ENCODE measurements at places on chromosomes 6 and 20. TPM values are rescaled to one million over a fixed set of nuclear protein-coding genes. Genes with fewer than 3 reads are reported as not detected.

- no peak for DNase-seq
These were observed 19.0 kb downstream of the STX16 start for GRCh38 chr20:58670102-58670501.

DNA sequence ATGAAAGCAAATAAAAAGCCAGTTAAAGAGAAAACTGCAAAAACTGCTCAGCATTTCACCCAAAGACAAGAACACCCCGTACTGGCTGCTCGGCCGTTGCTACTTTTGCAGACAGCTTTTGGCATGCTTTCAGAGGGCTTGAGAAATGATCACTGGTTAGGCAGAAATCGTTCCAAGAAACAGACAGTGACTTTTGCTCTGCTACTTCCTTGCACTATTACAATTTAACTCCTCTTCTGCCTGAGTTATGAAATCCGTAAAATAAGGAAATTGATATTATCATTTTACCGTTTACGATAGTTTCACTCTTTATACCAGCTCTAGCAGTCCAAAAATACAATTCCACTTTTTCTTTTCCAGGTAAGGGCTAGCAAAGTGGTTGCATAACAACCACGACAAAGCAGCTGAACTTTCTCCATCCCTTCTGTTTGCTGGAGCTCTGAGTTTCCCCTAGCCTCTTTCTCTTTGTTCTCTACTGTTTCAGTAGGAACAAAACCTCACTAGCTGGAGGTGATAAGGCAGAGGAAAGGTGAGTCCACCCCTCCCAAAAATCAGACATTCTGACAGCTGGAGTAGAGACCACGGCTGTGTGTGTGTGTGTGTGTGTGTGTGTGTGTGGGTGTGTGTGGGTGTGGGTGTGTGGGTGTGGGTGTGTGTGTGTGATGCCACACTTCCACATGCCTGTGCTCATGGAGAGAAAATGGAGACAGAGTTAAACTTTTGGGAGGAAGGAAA, 191.8 kb upstream of the RREB1 start:
- DNase-seq: peak; percentile 87

- no peak for DNase-seq
These were observed 17.7 kb upstream of the CCN6 start for GRCh38 chr6:112036088-112036637.

Gene POM121L2
- polyA plus RNA-seq: not detected

Gene IL17A
- not detected for polyA plus RNA-seq

GRCh38 chr20:53866794-53867740, 203.3 kb downstream of the BCAS1 start:
- DNase-seq: no peak

- no peak for DNase-seq
These were observed 39.8 kb upstream of the ARHGAP18 start for GRCh38 chr6:129749749-129750120.

DNA sequence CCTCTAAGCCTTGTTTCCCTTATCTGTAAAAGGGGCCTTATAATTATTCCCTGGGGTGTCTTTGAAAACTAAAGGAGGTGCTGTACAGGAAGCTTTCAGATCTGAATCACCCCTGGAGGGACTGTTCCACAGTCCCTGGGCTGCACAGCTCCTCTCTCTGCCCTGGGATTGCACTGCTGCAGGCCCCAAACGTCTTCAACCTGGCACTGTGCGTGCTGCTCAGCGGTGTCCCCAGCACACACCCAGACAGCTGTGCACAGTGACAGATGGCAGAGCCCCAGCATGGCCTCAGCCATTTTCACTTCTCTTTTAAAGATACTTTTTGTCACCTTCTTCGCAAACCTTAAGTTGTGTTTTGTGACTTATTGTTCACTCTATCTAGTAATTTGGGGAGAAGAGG, 50.7 kb upstream of the INSM1 start:
- DNase-seq: no peak

DNA sequence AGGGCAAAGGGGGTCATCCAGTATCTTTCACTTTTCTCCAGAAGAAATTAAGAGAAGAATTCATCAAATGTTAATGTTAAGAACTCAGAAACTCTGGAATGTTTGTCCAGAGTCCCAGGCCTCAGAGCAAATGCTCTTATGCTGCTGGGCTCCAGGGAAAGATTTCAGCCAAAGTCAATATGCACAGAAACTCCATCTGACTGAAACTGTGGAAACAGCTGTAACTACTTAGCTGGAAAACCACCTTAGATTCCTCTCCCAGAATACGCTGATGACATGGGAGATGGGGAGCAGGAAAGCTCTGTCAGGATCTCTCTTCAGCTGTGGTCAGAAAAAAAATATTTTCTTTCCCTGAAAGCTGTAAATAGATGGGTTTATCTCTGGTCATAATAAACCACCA, 559.6 kb downstream of the RFPL4B start:
- no peak for DNase-seq

Gene ATAT1
- polyA plus RNA-seq: 2.8 TPM

Gene PHACTR3
- 14.5 TPM for polyA plus RNA-seq

DNA sequence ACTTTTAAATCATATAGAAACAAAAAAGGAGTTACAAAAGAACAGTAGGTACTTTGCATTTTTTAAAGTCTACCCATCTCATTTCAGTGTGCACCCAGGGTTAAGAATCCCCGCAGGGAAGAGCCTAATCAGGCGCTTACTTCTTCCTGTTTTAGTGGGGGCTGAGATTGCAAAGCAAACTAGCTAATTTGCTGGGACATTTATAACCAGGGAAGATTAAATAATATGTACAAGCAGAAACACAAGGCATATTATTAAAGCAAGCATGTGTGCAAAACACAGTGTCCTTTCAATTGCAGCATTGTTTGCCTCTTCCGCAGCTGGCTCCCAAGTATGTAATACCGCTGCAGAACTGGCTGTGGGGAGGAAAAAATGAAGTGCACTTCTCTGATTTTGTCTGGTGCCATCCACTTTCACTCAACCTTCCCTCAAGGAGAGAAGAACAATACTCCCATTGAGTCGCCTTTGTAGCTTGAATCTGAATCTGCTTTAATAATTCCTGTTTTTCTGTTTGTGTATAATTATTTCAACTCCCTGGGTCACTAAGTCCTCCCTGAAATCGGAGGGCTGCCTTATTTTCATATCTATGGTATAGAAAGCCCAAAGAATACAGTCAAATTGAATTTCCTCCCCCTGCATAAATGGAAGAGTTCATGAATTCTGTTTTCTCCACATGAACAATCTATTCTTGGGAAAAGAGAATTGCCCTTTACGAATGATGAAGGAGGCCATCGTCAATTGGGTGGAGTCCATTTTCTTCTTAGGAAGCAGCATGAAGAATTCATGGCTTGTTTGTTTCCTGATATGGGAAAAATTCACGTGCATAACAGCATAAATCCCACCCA, 23.3 kb upstream of the BCAS1 start:
- no peak for DNase-seq

Gene IDH3B
- polyA plus RNA-seq: 158 TPM

DNA sequence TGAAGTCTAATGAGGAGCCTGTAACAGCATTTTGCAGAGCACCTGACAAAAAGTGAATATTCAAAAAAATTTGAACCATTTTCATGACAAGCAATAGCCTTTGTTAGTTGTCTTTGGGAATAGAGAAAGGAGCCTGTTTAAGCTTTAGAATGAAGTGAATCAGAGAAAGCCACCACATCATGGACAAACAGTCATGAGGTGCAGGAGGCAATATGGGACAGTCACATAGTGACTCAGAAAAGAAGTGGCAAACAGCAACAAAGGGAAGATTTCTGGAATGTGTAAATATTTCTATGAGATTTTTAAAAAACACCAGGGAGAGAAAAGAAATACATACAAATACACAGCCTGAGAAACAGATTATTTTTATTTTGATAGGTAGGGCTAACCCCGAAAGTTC, 6.6 kb downstream of the KLHL31 start:
- no peak for DNase-seq

DNA sequence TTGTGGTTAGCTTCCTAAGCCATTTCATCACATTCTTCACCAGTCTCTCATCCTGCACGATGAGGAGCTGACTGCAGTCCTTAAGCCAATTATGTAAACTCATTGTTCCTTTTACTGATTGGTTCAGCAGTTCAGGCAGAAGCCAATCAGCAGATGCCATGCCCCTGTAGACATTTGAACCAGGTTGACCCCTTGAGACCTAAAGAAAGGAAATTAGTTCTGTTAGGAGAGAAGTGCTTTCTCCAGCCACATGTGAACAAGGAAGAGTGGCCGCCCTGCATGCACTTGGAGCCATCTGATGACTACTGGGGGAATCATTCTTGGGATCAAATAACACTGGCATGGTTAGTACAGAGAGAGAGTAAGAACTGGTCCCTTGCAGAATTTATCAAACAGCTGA, 535.2 kb upstream of the ID4 start:
- DNase-seq: no peak

DNA sequence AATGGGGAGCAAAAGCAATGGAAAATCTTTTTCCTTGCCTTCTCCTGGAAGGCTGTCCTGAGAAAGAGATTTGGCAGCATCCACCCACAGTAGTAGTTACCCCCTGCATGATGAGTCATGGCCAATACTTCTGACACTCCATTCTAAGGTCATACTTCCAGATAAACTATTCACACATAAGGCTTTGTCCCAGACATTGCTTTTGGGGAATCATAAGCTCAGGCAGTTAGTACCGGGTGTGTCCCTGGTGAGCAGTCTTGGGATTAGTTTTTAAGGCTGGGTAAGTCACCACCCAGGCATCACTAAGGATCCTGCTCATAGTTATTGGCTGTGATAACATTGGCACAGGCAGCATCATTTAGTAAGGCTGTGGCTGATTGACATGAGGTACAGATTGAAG, 160.6 kb upstream of the GGTLC1 start:
- DNase-seq: no peak

- DNase-seq: no peak
These were observed 144.4 kb upstream of the EXOC2 start for GRCh38 chr6:837380-837779.

- no peak for DNase-seq
These were observed 155.7 kb upstream of the PRSS16 start for GRCh38 chr6:27091661-27092315.

Gene CALHM4
- 0.20 TPM for polyA plus RNA-seq

GRCh38 chr20:51678026-51678697, 90.0 kb downstream of the ATP9A start:
- DNase-seq: peak; percentile 61

GRCh38 chr20:57129303-57129702, 137.1 kb downstream of the BMP7 start:
- DNase-seq: no peak

Gene C6orf52
- 0.29 TPM for polyA plus RNA-seq

DNA sequence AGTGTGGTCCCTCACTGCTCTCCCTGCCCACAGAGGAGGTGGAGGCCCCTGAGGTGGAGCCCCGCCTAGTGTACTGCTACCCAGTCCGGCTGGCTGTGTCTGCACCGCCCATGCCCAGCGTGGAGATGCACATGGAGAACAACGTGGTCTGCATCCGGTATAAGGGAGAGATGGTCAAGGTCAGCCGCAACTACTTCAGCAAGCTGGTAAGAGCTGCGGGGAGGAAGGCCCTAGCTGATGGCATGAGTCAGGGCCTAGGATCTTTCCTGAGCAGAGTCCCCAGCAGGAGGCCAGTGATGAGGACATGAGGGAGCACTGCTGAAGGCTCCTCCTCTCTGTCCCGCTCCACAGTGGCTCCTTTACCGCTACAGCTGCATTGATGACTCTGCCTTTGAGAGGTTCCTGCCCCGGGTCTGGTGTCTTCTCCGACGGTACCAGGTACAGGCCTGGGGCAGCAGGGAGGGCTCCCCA, 11.2 kb downstream of the PCIF1 start:
- no peak for DNase-seq

DNA sequence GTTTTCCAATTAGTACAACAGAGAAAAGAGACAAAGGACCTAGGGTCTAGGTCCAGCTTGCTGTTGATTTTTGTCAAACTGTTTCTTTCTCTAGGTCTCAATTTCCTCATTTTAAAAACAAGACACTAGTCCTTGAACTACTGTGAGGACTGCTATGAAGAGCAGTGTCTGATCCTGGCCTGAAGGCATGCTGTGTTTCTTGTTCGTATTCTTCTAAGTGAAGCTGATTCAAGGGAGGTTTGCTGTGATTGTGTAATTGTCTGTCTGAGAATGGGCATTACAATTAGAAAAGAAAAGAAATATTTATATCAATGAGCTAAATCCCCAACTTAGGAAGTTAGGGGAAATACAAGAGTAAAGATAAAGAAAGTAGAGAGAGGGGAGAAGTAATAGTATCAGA, 228.2 kb upstream of the SUPT3H start:
- DNase-seq: no peak

Gene RBBP8NL
- polyA plus RNA-seq: not detected

- no peak for DNase-seq
These were observed 98.1 kb upstream of the MARCKS start for GRCh38 chr6:113758826-113759574.

Gene PTCHD4
- polyA plus RNA-seq: 0.09 TPM

DNA sequence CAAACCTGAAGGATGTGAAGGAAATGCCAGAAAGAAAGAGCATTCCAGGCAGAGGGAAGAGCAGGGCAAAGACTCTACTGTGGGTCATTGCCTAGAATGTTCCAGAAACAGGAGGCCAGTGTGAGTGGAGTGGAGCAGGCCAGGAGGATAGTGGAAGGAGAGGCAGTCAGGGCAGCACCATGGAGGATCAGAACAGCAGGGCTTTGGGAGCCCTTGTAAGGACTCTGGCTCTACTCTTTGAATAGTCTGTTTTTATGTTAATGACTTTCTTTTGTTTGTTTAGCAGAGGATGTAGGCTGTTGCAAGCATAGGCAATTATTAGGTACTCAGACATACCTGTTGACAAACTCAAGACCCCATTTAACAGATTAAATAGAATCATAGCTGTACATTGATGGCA, 23.6 kb upstream of the FBXL4 start:
- no peak for DNase-seq

DNA sequence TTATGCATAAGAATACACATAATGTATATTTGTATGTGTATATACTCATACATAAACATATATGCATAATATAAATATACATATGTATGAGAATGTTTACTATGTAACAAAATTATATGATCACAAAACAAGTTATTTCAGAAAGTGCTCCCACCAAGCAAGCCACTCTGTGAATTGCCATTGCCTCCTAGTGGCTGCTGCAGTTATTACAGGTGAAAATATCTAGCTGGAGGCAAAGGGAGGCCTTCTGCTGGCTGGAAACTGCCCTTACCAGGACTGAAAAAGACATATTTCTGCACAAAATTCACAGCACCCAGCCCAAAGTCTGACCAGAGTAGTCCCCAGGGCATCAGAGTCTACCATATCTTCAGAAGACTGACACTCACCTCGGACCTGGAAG, 14.4 kb upstream of the ADAM33 start:
- no peak for DNase-seq

- no peak for DNase-seq
These were observed 500.3 kb upstream of the ADGRB3 start for GRCh38 chr6:68134796-68135195.

- DNase-seq: no peak
These were observed 180.1 kb upstream of the SOX4 start for GRCh38 chr6:21413428-21413827.

All from right cardiac atrium (tissue), 5 donors.